Activated CD4-positive, alpha-beta T cell treated with anti-CD3 and anti-CD28 coated beads, Interleukin-2, amount 10 ng/mL, durations not matched to agents 24 days and 14 days (primary cell): ENCODE measurements at places on chromosomes 4 and X.

DNA sequence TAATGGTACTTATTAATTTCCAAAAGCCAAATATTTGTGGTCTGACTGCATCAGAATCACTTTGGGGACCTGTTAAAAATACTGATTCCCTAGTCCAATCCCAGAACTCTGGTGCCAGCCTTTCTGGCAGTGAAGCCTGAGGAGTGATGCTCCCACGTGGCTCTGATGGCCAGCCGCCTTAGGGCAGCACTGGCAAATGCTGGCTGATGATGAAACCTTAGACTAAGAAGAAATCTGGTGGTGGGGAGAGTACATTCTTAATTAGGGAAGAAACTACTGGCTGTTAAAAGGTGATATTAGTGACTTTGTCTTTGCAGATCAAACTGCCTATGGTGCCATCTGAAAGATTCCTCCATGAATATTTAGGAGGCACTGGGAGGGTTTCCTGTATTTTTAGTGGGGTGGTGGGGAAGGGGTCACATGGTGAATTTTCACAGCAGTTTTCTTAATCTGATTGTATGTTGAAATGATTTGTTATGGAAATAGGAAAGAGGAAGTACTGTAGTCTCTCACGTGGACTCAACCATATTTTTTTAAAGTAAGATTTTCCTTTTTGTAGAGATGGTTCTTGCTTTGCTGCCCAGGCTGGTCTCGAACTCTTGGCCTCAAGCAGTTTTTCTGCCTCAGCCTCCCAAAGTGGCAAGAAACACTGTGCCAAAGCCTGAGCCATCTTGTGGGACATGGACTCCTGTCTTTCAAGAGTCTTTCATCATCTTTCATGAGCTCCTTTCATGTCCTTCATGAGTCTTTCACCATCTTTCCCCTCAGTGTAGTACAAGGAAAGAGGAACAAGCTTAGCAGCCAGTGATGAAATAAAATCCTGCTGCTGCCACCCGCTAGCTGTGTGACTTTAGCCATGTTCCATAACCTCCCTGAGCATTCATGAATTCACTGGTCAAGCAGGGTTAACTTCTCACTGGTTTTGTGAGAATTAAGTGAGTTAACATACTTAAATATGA, 90.8 kb downstream of the ZNF330 start:
- H3K36me3 ChIP-seq, result no peaks in the 10 kb centered on the region
- H3K27ac ChIP-seq, result no peak overlapping the region
- no peak for DNase-seq

DNA sequence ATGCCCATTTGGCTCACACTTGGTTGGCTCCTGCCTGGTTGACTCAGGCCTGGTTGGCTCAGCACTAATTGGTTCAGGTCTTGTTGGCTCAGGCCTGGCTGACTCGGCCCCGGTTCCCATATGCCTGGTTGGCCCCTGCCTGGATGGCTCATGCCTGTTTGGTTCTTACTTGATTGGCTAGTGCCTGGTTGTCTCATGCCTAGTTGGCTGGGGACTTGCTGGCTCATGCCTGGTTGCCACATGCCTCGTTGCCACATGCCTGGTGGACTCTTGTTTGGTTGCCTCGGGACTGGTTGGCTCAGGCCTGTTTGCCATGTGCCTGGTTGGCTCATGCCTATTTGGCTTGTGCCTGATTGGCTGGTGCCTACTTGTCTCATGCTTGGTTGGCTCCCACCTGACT, 103.7 kb downstream of the APOOL start:
- no peak overlapping the region for H3K4me3 ChIP-seq
- H3K27me3 ChIP-seq, result no peaks in the 10 kb centered on the region
- no peaks in the 10 kb centered on the region for H3K4me1 ChIP-seq

DNA sequence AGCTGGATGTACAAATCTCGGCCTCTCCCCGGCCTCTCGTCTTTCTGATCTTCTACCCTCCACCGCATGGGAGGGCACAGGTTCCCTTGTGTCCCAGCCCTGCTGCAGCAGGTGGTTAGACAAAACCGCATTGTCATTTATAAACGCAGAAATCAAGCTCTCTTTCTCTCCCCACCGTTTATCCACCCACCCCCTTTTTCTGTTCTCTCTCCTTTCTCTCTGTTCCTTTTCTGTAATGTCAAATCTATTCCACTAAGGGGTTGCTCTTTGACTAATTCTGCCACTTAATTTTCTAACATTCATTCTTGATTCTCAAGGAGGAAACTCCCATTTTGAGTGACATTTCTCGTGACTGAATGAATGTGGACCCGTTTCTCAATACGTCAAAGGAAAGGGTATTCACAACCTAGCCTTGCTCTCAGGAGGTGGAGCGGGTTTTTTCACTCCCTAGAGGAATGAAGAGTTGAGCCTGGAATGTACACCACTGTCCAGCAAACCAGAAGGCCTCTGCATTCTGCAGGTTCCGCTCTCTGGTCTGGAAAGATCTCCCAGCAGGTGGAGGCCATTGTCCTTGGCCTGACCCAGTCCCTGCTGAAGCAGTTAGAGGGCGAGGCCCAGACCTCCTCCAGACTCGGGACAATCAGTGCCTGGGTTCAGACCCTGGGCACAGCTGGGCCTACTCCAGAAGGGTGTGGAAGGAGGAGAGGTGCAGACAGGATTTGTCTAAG, 70.9 kb upstream of the ENPP6 start:
- H3K27me3 ChIP-seq, result no peaks in the 10 kb centered on the region
- no peaks in the 10 kb centered on the region for H3K36me3 ChIP-seq
- peak overlapping the region; percentile 57 for H3K4me3 ChIP-seq
- peak; percentile 72 for DNase-seq
- H3K4me1 ChIP-seq, result peaks cover 37% of the 10 kb centered on the region

GRCh38 chrX:143726296-143726695, 5.7 kb upstream of the SPANXN2 start:
- H3K4me3 ChIP-seq, result no peak overlapping the region
- no peaks in the 10 kb centered on the region for H3K4me1 ChIP-seq
- H3K36me3 ChIP-seq, result no peaks in the 10 kb centered on the region
- H3K27me3 ChIP-seq, result no peaks in the 10 kb centered on the region
- no peak for DNase-seq

- H3K27me3 ChIP-seq, result peaks cover 16% of the 10 kb centered on the region
- no peak for DNase-seq
- no peak overlapping the region for H3K27ac ChIP-seq
- H3K36me3 ChIP-seq, result no peaks in the 10 kb centered on the region
- H3K4me1 ChIP-seq, result no peaks in the 10 kb centered on the region
Observed at GRCh38 chr4:11436084-11436483, 7.4 kb upstream of the HS3ST1 start.

DNA sequence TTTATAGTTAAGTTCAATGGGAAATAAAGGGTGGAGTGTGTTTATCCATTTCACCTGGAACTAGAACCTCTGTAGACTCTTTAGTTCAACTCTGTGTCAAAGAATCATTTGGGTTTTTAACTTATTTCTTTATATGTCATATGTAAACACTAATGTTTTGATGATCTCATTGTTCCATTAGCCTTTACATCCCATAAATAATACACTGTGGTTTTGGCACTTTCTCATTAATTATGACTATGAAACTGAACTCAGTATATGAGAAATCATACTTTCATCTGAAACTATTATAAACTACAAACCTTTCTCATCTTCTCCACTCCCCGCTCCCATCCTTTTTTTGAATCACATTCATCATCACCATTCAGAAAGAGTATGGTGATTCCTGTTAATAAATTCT, 31.0 kb downstream of the F8 start:
- H3K4me3 ChIP-seq, result no peak overlapping the region
- no peak overlapping the region for H3K27ac ChIP-seq
- no peaks in the 10 kb centered on the region for H3K36me3 ChIP-seq
- H3K27me3 ChIP-seq, result peaks cover 10% of the 10 kb centered on the region

DNA sequence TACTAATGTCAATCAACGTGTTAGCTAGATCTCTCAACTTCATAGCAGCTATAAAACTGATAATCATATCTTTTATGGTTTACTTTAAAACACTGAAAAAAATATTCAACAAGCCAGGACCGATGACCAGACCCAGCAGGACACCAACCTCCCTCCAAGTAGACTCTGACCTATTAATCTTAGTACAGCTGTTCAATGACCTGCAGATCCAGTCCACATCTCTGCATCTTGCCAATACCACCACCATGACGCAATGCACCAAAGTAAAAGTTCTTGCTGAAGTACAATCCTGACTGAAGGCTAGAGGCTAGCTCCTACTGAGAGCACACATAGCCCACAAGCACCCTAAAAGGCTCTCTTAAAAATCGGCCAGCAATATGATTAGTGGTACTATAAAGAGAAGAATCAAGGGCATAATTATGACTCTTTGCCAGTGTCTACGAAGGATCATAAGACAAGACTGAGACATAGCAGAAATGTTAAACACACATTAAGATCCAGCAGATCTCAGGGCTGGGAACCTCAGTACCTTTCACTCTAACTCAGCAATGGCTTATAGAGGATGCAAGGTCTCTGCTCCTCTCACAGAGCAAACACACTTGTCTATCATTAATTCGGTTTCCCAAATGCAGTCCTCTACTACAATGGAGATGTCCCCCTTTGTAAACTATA, 7.6 kb downstream of the MED14 start:
- H3K36me3 ChIP-seq, result peaks cover 50% of the 10 kb centered on the region
- no peak for DNase-seq
- no peaks in the 10 kb centered on the region for H3K27me3 ChIP-seq
- no peak overlapping the region for H3K27ac ChIP-seq
- H3K4me1 ChIP-seq, result peaks cover 42% of the 10 kb centered on the region

GRCh38 chr4:43238008-43238407, 345.5 kb downstream of the GRXCR1 start:
- no peak for DNase-seq
- no peak overlapping the region for H3K4me3 ChIP-seq
- H3K27ac ChIP-seq, result no peak overlapping the region
- H3K4me1 ChIP-seq, result no peaks in the 10 kb centered on the region

- no peak for DNase-seq
- no peak overlapping the region for H3K27ac ChIP-seq
- peaks cover 32% of the 10 kb centered on the region for H3K4me1 ChIP-seq
- peaks cover 17% of the 10 kb centered on the region for H3K36me3 ChIP-seq
- no peak overlapping the region for H3K4me3 ChIP-seq
Observed at GRCh38 chr4:153542834-153543233, 76.7 kb downstream of the TMEM131L start.

GRCh38 chr4:95263960-95264359, 284.8 kb downstream of the UNC5C start:
- no peaks in the 10 kb centered on the region for H3K27me3 ChIP-seq
- no peaks in the 10 kb centered on the region for H3K4me1 ChIP-seq
- H3K36me3 ChIP-seq, result no peaks in the 10 kb centered on the region
- no peak overlapping the region for H3K4me3 ChIP-seq
- no peak for DNase-seq

DNA sequence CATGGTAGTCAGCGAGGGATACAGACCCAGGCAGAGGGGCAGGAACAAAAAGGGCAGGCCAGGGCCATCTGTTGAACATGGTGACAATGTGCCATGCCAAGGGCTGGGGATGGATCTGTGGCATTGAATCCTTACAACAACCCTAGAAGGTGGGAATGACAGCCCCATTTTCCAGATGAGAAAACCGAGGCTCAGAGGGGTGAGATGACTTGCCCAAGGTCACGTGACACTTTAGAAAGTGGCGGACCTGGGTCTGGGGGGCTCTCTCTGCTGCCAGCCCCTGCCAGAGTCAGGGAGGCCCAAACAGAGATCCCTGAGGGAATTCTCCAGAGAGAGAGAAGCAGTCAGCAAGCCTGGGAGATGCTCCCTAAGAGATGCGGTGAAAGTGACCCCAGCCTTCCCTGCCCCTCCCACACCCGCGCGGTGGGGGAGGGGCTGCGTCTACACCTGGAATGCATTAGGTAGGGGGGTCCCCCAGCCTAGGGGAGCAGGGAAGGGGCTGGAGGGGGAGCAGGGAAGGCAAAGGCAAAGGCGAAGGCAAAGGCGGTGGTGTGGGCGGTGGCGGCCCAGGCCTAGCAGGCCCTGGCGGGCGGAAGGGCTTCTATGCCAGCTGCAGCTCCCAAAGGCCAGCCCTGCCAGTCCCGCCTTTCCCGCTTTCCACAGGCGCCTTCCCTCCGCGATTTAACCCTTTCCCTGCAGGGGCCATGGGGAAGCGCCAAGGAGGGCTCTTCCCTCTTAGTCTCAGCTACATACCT, 13.0 kb downstream of the FGD1 start:
- H3K27ac ChIP-seq, result no peak overlapping the region
- H3K4me3 ChIP-seq, result no peak overlapping the region
- H3K27me3 ChIP-seq, result no peaks in the 10 kb centered on the region
- no peaks in the 10 kb centered on the region for H3K4me1 ChIP-seq

DNA sequence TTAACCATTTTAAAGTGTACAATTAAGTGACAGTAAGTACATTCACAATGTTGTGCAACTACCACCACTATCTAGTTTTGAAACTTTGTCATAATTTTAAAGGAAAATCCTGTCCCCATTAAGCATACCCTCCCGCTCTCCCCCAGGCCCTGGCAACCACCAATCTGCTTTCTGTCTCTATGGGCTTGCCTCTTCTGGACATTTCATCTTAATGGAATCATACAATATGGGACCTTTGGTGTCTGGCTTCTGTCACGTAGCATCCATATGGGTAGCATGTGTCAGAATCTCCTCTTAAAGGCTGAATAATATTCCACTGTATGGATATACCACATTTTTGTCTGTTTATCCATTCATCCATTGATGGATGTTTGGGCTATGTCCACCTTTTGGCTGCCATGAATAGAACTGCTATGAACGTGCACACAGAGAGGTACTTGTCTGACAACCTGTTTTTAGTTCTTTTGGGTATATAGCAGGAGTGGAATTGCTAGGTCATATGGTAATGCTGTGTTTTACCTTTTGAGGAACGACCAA, 61.5 kb downstream of the ELF4 start:
- no peaks in the 10 kb centered on the region for H3K4me1 ChIP-seq
- H3K27ac ChIP-seq, result no peak overlapping the region
- H3K27me3 ChIP-seq, result no peaks in the 10 kb centered on the region
- DNase-seq, result no peak
- H3K36me3 ChIP-seq, result peaks cover 7% of the 10 kb centered on the region

- H3K4me1 ChIP-seq, result peaks cover 5% of the 10 kb centered on the region
- no peak overlapping the region for H3K4me3 ChIP-seq
- H3K27me3 ChIP-seq, result no peaks in the 10 kb centered on the region
- H3K27ac ChIP-seq, result no peak overlapping the region
Observed at GRCh38 chr4:102847687-102848086, 20.3 kb upstream of the UBE2D3 start.

DNA sequence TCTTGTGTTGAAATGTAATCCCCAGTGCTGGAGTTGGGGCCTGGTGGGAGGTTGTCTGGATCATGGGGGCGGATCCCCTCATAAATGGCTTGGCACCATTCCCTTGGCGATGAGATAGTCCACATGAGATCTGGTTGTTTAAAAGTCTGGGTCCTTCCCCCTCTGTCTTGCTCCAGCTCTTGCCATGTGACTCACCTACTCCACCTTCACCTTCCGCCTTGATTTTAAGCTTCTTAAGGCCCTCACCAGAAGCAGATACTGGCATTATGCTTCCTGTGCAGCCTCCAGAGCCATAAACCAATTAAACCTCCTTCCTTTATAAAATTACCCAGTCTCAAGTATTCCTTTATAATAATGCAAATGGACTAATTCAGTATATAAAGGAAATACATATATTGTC, 111.5 kb downstream of the NR3C2 start:
- no peak overlapping the region for H3K27ac ChIP-seq
- DNase-seq, result no peak
- no peaks in the 10 kb centered on the region for H3K27me3 ChIP-seq
- no peak overlapping the region for H3K4me3 ChIP-seq
- H3K4me1 ChIP-seq, result no peaks in the 10 kb centered on the region
